CD4-positive, CD25-positive, alpha-beta regulatory T cell (primary cell): ENCODE measurements at places on chromosomes 16 and 17.

GRCh38 chr17:51725185-51725584 lies 433.3 kb downstream of the CA10 start:
- no peak overlapping the region for H3K27ac ChIP-seq
- no peak for DNase-seq
- peaks cover 5% of the 10 kb centered on the region for H3K27me3 ChIP-seq
- H3K4me1 ChIP-seq = no peaks in the 10 kb centered on the region
- no peak overlapping the region for H3K4me3 ChIP-seq

GRCh38 chr16:31350275-31351005 lies 4.5 kb upstream of the ITGAX start:
- no peak for DNase-seq
- H3K27ac ChIP-seq = no peak overlapping the region
- no peaks in the 10 kb centered on the region for H3K27me3 ChIP-seq

GRCh38 chr17:58377661-58378060 lies 25.7 kb upstream of the SUPT4H1 start:
- H3K36me3 ChIP-seq = no peaks in the 10 kb centered on the region
- no peaks in the 10 kb centered on the region for H3K27me3 ChIP-seq
- no peak overlapping the region for H3K4me3 ChIP-seq
- DNase-seq = no peak
- H3K27ac ChIP-seq = no peak overlapping the region
- peaks cover 3% of the 10 kb centered on the region for H3K4me1 ChIP-seq

- H3K4me1 ChIP-seq = no peaks in the 10 kb centered on the region
- H3K27me3 ChIP-seq = peaks cover 8% of the 10 kb centered on the region
These were observed 16.8 kb downstream of the TMEM100 start for GRCh38 chr17:55705847-55706246.

DNA sequence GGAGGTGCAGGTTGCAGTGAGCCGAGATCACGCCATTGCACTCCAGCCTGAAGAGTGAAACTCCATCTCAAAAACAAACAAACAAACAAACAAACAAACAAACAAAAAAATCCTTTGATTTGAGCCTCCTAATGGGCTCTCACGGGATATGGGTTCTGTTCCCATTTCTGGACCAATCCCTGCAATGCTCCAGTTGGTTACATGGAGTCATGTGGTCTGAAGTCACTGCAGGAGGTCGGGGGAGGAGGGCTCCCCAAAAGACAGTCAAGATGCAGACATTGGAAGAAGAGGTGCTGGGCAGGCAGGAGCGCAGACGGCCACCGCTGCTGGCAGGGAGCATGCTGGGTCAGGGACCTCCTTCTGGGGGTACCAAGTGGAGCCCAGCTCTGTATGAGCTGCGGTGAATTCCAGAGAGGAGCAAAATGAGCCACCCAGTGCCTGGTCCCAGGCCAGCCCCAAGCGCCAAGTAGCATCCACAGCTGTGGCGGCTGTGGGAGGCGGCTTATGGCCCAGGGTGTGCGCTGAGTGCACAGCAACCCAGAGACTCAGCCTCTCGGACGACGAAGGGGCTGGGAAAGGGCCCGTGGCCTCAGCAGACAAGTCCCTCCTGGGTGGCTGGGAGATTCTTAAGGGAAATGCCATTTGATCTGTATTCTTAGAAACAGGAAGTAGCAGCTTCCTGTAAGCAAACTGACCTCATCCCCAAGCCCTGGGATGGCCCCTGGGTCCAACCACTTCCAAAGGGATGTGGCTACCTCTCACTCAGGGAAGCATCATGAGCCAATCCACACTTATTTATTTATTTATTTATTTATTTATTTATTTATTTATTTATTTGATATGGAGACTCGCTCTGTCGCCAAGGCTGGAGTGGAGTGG lies 19.6 kb upstream of the ATP2A3 start:
- DNase-seq = no peak
- no peak overlapping the region for H3K4me3 ChIP-seq
- no peaks in the 10 kb centered on the region for H3K36me3 ChIP-seq
- H3K4me1 ChIP-seq = peaks cover 4% of the 10 kb centered on the region

DNA sequence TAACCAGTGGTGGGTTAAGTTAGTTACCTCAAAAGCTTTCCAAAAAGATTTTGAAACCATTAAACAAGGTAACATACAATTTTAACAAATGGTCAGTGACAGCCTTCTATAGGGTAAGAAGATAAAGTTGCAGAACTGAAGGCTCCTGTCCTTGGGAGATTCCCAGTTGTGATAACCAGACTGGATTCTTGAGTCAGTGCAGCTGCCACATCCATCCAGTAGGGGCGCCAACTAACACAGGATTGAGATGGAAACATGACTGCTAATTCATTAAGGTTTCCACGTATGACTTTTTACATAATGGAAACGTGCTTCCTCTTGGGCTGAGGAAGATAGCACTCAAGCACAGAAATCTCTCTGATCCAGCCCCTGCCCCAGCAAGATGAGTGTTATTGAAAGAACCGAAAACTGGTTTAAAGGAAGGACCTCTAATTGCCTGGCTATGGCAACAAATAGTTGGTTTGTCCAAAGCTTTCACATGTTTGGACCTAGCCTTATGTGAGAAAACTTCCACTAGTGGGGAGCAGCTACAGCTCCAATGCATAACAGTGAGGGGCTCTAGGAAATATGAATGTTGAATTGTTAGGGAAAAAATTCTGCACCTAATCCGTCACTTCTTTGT lies 269.8 kb upstream of the MYOCD start:
- H3K4me1 ChIP-seq = no peaks in the 10 kb centered on the region
- no peaks in the 10 kb centered on the region for H3K27me3 ChIP-seq
- no peaks in the 10 kb centered on the region for H3K36me3 ChIP-seq
- no peak overlapping the region for H3K4me3 ChIP-seq
- no peak overlapping the region for H3K27ac ChIP-seq
- no peak for DNase-seq

DNA sequence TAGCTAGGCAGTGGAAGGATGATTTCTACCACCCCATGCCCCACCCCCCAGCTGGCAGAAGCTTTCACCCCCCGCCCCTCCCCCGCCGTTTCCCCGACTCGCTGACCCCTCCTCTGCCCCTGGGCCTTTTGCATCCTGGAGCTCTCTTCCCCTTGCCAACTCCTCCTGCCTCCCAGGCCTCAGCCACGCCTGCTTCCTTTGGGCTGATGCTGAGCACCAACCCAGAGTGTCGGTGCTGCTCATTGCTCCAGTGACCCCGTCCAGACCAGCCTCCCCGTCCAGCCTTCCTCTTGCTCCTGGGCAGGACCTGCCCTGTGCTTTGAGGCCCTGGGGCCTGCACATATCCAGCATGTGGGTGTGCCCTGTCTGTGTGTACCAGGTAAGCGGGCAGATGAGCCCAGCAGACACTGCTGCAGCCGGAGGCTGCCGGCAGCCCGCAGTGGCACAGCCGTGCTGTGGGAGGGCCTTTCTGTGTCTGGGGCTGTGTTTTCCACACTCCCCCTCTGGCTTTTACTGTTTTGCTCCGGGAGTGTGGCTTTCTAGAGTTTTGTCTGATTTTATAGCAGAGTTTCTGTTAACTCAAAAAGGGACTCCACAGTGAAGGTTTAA lies 72.9 kb downstream of the JPH3 start:
- no peak overlapping the region for H3K27ac ChIP-seq
- no peaks in the 10 kb centered on the region for H3K27me3 ChIP-seq
- DNase-seq = no peak
- H3K4me1 ChIP-seq = no peaks in the 10 kb centered on the region
- no peak overlapping the region for H3K4me3 ChIP-seq

- peak overlapping the region; percentile 81 for H3K4me3 ChIP-seq
- H3K27ac ChIP-seq = peak overlapping the region; percentile 95
- peak; percentile 15 for DNase-seq
- H3K27me3 ChIP-seq = no peaks in the 10 kb centered on the region
- H3K4me1 ChIP-seq = peaks cover 87% of the 10 kb centered on the region
- H3K36me3 ChIP-seq = peaks cover 22% of the 10 kb centered on the region
These were observed 18.0 kb downstream of the XPO6 start for GRCh38 chr16:28193530-28194423.

GRCh38 chr16:68644715-68645493 lies at the start of gene CDH3:
CDH3 (plus strand) TSS chr16:68645310; CDS start chr16:68645380, 70 bp downstream.
- H3K27me3 ChIP-seq = peaks cover 27% of the 10 kb centered on the region
- peaks cover 19% of the 10 kb centered on the region for H3K4me1 ChIP-seq
- DNase-seq = no peak
- peak within 1 kb of the TSS; percentile 55 for H3K4me3 ChIP-seq

GRCh38 chr17:21395764-21396163 lies 19.6 kb downstream of the KCNJ12 start:
- DNase-seq = no peak
- no peaks in the 10 kb centered on the region for H3K36me3 ChIP-seq
- no peak overlapping the region for H3K4me3 ChIP-seq
- H3K4me1 ChIP-seq = no peaks in the 10 kb centered on the region
- H3K27me3 ChIP-seq = no peaks in the 10 kb centered on the region

GRCh38 chr16:78633551-78633950 lies 534.1 kb downstream of the WWOX start:
- no peaks in the 10 kb centered on the region for H3K4me1 ChIP-seq
- no peak overlapping the region for H3K4me3 ChIP-seq
- no peak for DNase-seq
- no peaks in the 10 kb centered on the region for H3K36me3 ChIP-seq
- no peaks in the 10 kb centered on the region for H3K27me3 ChIP-seq

DNA sequence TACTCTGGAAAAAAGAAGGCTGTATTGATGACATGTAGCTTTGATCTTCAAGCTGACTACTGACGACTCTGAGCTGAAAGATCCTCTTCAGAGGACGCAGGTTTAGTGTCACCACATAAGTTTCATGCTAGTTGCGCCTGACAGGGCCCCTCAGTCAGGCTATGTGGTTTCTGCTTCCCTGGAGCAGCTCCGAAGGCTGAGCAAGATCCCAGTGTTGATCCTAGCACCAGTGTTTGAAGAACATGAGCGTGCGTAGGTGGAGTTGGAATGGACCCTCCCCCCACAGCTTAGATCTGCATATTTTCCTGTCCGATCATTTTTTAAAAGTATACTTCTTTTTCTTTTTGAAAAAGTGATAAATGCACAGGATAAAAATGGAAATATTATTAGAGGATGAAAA lies 17.3 kb downstream of the BANP start:
- no peak overlapping the region for H3K4me3 ChIP-seq
- H3K36me3 ChIP-seq = peaks cover 6% of the 10 kb centered on the region
- H3K27ac ChIP-seq = no peak overlapping the region
- no peaks in the 10 kb centered on the region for H3K27me3 ChIP-seq

DNA sequence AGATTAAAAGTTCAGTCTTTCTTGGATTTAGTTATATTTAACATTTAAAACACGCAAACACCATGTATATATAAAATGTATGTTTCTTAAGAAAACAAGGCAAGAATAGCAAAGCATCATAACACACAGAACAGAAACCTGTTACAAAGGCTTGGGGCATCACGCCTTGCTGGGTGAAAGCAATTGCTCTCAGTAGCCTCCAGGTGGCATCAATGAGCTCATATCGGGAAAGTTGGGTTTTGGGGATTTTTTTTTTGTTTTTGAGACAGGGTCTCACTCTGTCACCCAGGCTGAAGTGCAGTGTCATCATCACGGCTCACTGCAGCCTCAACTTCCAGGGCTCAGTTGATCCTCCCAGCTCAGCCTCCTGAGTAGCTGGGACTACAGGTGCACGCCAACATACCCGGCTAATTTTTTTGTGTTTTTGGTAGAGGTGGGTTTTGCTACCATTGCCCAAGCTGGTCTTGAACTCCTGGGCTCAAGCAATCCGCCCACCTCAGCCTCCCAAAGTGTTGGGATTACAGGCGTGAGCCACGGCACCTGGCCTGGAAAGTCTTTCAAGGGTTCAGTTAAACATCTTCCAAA lies 56.9 kb downstream of the CYB5D2 start:
- H3K27me3 ChIP-seq = no peaks in the 10 kb centered on the region
- no peaks in the 10 kb centered on the region for H3K4me1 ChIP-seq
- DNase-seq = peak; percentile 14
- H3K4me3 ChIP-seq = no peak overlapping the region

- no peaks in the 10 kb centered on the region for H3K4me1 ChIP-seq
- no peaks in the 10 kb centered on the region for H3K36me3 ChIP-seq
- H3K27ac ChIP-seq = no peak overlapping the region
- DNase-seq = no peak
- H3K4me3 ChIP-seq = no peak overlapping the region
These were observed 178.3 kb downstream of the CDK5R1 start for GRCh38 chr17:32664936-32665583.

DNA sequence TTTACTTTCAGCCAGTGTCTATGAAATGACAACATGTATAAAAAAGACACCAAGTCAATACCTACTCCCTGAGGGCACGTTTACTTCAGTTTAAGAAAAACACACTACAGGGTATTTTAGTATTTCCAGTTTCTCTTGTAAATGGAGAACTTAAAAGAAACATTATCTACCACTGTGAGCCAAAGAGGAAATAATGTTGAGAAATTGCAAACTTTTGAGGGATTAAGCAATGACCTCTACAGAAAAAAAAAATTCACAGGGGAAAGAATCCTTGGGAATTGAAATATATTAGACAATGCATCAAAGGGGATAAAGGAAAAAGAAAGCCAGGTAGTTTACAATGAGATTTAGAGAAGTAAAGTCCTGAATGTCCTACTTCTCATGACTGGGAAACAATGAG lies 126.0 kb downstream of the KCNJ2 start:
- H3K4me1 ChIP-seq = no peaks in the 10 kb centered on the region
- no peak for DNase-seq
- H3K27me3 ChIP-seq = no peaks in the 10 kb centered on the region
- H3K36me3 ChIP-seq = no peaks in the 10 kb centered on the region
- no peak overlapping the region for H3K4me3 ChIP-seq
- H3K27ac ChIP-seq = no peak overlapping the region

DNA sequence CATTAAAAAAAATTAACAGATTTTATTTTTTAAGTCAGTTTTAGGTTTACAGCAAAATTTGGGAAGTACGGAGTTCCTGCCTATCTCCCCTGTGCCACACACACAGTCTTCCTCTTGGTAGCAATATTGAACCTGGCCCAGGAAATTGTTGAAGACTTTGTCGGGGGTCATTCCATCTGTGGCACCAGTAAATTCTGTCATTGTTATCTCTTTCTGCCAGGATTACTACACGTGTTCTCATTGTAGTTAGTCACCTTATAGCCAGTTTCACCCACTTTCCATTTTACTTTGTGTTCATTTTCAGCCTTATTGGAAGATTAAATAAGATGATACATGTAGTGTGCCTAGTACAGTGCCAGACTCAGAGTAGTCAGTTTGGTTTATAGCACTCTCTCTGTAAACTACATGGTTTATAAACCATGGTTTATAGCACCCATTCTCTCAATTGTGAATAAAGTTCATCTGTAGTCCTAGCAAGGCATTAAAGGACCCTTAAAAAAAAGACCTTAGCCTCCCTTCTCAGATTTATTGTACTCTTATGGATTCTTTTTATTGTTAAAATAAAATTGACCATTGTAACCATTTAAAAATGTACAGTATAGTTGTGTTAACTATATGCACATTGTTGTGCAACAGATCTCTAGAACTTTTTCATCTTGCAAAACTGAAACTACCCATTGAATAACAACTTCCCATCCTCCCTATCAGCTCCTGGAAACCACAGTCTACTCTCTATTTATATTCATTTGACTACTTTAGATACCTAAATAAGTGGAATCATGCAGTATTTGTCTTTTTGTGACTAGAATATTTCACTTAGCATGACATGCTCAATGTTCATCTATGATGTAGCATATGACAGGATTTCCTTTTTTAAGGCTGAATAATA lies 36.1 kb downstream of the NLK start:
- H3K27ac ChIP-seq = no peak overlapping the region
- H3K4me3 ChIP-seq = no peak overlapping the region
- peaks cover 12% of the 10 kb centered on the region for H3K4me1 ChIP-seq
- no peaks in the 10 kb centered on the region for H3K36me3 ChIP-seq
- no peak for DNase-seq
